Activated T-cell treated with anti-CD3 and anti-CD28 coated beads, Interleukin-2, amount 50 U/mL, for 72 hours (primary cell): ENCODE measurements at places on chromosomes 1 and 21. TPM values are rescaled to one million over a fixed set of nuclear protein-coding genes. Genes with fewer than 3 reads are reported as not detected.

Gene TFF3
- not detected for total RNA-seq

Gene KPRP
- not detected for total RNA-seq

Gene SPRR1A
- total RNA-seq: not detected

- no peak for DNase-seq
Measured at GRCh38 chr1:47724432-47724999, 272.7 kb downstream of the TRABD2B start.

DNA sequence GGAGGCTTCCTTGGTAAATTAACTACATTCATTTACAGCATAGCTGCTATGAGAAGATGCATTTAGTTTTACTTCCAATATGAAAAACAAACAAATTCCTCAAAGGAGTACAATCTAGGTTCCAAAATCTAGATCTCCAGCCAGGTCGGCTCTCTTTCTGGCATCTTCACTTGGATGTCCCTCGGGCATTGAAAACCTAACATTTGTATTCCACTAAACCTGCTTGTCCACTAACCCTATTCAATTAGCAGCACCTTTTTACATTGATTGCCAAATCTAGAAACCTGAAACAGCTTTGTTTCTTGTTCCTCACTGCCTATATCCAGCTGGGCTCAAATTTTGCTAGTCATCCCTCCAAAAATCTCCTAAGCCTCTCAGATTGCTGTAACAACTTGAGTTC lies 14.3 kb upstream of the CXADR start:
- no peak for DNase-seq

DNA sequence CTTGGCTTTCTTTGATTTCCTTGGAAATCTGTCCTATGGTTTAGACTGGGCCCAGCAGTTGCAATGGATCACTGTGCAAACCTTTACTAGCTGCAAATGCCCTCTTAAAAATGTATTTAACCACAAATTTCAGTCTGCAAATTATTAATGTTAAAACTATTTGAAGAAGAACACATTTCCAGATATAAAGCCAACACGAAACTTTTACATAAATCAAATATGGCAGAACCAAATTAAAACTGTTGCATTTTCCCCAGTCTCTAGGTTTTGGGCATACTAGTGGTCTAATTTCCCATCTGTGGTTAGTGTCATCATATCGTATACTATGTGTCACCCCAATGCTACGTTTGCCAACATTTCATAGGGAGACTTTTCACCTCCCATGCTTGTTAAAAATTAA lies 52.3 kb downstream of the HMCN1 start:
- no peak for DNase-seq

DNA sequence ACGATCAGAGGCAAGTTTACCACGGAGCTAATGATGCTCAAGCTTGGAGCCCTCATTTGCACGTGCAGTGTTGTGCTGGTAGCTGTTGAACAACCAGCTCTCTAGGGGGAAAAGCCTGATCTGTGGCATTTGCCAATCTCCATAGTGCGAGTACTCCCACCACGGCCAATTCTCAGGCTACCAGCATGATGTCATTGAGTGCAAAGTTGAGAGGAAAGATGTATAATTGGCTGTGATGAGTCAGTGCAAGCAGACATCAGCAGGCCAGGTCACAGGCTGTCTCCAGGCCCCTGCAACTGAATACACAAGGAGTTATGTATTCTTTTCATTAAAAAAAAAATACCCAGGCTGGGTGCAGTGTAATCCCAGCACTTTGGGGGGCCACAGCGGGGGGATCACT lies 233.1 kb upstream of the VAMP3 start:
- no peak for DNase-seq

GRCh38 chr1:3170561-3171453 lies 101.8 kb downstream of the PRDM16 start:
- no peak for DNase-seq

DNA sequence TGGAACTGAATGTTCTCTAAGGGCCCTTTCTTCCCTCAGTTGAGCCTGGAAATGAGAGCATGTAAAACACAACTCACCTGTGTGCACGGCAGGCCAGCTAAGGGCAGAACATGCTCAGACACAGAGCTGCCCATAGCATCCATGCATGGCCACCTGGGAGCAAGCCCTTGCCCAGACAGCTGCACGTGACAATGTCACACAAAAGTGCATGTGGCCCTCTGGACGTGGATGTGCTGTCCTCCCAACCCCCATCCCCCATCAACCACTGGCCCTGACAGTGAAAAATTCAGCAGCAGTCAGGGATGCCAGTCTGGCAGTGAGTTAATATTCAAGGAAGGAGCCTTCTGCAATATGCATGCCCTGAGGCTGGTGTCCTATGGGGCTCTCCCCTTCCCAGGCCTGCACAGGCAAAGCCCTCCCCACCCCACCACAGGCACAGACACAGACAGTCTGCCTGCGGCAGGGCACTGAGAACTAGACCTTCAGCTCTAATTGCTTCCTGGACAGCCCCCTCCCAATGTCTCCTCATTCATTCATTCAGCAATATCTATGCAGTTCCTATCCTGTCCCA lies 14.6 kb upstream of the COL16A1 start:
- DNase-seq: no peak

DNA sequence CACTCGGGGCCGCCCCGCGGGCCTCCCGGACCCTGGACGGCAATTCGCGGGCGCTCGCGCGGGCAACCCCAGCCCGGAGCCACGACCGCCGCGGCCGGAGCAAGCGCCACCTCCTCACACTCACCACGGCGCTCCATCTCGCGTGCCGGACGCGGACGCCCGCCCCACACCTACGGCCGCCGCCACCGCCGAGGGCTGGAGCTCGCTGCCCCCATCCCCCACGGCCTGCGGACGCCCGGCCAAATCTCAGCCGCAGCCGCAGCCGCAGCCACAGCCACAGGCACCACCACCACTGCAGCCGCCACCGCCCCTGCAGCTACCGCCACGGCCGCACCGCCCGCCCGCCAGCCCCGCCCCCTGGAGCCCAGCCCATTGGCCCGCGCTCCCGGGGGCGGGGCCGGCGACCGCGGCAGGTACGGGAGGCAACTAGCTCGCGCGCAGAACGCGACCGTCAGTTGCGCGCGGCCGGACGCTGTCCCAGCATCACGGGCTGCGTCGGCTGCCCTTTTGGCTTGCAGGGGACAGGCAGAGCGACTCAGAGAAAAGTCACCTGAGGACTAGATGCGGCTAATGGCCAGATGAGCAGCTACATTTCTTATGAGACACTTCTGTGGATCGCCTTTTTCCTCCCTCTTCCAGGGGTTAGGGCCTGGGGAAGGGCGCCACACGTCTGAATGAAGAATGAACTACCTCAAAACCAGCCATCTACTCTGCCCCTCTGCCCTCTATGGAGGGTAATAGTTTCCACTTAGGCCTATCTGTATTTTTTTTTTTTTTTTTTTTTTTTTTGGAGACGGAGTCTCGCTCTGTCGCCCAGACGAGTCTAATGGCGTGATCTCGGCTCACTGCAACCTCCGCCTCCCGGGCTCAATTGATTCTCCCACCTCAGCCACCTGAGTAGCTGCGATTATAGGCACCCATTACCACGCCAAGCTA lies at the start of gene ARHGAP29:
Gene ARHGAP29 (minus strand): TSS at position 294 of the 936 bp plus-strand sequence. CDS start 5,973 bp downstream, outside the sequence.
- DNase-seq: peak; percentile 79
